LoVo (cell line): ENCODE measurements at places on chromosomes 5 and 9.

- no peak for DNase-seq
Observed at GRCh38 chr9:93111001-93111370, 15.0 kb downstream of the CARD19 start.

GRCh38 chr5:89299998-89300397 is 417.0 kb upstream of the MEF2C start:
- DNase-seq, result no peak

DNA sequence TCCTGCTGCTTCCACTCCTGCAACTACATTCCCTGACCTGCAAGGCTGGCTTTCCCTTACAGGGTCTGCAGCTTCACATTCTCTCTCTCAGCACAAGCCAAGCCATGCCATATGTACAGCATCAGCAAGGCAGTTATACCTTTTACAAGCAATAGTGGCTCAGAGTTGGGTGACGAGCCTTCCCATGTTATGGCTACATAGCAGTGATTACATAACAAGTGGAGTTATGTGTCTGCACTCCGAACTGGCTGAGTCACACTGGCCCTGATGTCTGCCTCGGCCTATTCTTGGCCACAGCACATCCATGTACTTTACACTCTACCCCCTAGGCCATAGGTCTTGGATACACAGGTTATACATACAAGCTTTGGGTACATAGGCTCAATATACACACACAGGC is 52.0 kb upstream of the SNCAIP start:
- DNase-seq, result no peak

DNA sequence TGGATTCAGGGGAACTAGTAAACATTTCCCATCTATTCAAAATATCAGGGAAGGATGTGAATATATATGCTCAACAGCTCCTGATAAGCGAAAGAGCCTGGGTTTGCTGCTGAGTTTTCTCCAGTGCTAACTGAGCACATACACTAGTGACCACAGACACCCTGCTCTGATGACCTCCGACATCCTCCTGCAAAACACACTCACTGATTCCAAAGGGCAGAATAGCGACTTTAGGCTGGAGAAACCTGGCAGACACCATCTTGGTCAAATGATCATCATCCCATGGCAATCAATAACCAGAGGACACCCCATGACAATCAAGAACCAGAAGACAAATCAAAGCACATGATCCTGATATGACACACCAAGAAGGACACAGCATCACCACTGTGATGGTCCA is 9.2 kb upstream of the GADD45G start:
- no peak for DNase-seq

DNA sequence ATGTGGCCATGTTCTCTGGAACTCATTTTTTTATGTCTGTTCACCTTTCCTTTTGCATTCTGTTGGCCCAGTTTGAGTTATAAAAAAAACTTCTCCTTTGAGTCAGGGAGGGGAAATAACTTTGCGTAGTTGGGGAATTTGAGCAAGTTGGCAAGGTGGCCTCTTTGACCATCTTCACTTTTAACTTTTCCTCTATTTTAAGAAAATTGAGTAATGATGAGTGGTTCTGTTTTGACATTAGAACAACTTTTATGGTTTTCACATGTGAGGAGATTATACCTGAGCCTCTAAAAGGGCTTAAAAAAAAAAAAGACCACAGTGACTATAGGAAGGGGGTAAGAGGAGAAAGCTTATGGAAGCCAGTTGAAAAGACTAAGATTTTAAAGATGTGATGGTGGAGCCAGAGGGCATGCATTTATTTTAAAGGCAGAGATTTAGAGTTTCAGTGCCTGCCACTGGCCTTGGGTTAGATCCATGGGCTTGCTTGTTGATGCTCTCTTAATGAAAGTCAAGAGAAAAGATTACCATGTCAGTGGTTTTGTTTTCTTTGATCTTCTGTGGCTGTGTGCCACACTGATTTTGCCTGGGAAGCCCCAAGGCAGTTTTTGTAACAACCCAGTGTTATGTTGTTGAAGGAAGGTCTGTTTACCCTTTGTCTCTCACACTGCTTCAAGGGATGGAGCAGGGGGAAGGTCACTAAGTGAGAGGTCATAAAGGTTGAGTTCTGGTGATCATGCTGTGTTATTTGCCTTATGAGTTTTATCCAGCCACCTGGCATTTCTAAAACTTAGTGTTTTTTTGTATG is 219.7 kb upstream of the CD180 start:
- no peak for DNase-seq

GRCh38 chr9:35687972-35688557 is 1.7 kb downstream of the TPM2 start:
- DNase-seq, result no peak

DNA sequence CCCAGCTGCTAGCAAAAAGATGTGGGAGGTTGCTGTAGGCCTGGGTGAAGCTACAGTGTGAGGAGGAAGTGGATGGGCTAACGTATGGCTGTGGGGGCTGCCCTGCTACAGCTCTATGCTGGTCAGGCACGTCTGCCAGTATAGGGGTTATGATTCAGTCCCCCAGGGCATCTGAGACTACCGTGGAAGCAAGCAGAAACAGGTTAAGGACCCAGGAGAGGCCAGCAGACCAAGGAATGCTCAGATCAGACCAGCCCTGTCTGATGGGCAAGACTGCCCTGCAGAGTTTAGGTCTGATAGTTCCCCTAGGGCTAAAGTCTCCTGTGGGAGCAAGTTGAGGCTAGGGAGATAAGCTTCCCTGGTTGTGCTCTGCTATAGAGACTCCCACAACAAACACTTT is 416.1 kb upstream of the CTNND2 start:
- no peak for DNase-seq
